ENCODE measurements at places on chromosomes 11 and 22.

DNA sequence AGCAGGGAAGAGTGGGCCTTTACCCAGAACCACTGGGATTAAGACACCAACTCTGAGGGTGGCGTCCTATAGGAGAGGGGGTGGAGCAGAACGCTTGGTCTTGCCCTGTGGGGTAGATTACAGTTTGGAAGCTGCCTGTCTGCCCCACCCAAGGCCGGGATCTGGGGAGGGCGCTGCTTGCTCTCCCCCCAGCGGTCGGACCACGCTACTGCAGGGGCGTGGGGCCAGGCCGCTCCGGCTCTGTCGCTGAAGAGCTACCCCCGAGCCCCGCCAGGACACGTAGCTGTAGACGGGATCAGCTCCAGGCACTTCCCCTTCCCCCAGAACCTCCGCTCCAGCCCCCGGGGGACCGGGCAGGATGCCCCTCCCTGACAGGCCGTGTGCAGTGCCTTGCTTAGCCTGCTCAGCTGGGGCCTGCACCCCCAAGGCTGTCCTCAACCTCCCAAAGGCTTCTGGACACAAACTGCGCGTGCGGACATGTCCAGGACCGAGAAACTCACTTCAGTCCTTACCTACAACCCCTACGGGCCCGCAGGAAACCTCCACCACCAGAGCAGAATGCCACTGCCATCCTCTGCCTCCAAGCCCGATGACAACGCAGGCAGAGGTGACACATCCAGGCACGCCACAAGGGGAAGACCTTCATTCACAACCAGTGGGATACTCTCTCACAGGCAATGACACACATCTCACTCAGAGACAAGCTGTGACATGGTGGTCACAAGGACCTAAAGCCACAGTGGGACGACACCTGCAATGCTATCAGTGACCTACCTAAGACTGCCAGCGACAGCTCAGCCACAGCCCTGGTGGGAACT, 3.6 kb downstream of the AHNAK start:
- no peak for DNase-seq

DNA sequence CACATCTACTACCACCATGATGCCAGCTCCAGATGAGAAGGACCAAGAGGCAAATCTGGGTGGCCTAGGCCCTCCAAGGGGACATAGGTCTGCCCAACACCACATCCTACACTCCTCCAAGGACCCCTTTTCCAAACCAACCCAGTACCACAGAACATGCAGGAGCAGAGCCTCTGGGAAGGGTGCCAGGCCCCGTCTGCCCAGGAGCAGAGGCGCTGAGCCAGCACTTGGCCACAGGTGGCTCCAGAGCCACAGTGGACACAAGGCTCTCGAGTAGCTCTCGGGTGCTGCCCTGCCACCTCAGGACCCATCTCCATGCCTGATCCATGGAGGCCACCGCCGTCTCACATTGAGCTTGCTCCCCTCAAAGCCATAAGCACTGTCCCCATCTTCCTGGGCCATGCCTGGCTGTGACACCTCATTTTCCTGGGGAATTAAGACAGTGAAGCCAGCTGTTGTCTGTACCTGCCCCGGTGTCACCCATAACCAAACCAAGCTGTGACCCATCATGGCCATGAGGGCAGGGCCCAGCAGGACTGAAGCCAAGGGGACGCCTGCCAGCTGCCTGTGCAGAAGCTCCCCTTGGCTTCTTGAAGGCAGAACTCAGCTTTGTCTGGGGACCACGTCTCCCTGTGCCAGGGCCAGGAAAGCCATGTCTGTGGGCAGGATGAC, 7.4 kb downstream of the MOB2 start:
- no peak for DNase-seq

GRCh38 chr11:125591649-125592304, 875 bp upstream of the STT3A start:
- DNase-seq: no peak

GRCh38 chr11:26780376-26781085, 58.7 kb upstream of the SLC5A12 start:
- no peak for DNase-seq

- DNase-seq: no peak
Measured at GRCh38 chr11:11563200-11563975, 58.4 kb downstream of the GALNT18 start.

- DNase-seq: no peak
Measured at GRCh38 chr11:62796281-62796680, 4.5 kb upstream of the TMEM223 start.

DNA sequence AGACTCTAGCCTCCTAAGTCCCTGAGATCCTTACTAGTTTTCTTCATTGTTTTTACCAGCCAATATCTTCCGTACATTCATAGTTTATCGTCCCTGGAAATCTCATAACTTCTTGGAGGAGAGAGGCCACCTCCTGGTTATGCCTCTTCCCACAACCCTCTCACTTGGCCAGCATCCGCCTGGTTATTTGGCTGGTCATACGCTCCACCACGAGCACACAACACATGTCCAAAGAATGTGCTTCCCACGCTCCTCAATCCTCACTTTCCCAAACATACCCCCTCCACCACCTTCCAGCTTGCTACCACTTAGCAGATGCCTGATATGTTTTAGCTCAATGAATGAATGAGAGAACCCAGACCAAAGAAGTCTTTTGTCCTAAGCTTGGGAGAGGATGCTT, 83.5 kb upstream of the EIF3D start:
- DNase-seq: no peak

DNA sequence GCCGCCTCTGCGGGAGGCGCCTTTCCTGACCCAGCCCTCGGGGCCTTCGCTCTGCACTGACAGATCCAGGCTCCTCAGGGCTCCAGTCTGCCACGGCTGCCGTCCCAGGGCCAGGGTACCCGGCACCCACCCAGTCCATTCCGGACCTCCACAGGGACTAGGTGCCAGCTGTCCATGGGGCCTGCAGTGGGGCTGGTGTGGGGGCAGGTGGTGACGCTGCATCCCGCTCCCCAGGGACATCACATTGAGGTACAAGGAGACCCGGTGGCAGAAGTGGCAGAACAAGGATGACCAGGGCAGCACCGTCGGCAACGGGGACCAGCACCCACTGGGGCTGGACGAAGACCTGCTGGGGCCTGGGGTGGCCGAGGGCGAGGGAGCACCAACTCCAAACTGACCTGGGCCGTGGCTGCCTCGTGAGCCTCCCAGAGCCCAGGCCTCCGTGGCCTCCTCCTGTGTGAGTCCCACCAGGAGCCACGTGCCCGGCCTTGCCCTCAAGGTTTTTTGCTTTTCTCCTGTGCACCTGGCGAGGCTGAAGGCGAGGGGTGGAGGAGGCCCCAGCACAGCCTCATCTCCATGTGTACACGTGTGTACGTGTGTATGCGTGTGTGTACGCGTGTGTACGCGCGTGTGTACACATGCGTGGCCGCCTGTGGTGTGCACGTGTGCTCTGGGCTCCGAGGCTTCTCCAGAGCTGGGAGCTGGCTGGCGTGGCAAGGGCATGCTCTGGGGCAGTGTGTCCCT, 16.7 kb downstream of the RNH1 start:
- DNase-seq: no peak

DNA sequence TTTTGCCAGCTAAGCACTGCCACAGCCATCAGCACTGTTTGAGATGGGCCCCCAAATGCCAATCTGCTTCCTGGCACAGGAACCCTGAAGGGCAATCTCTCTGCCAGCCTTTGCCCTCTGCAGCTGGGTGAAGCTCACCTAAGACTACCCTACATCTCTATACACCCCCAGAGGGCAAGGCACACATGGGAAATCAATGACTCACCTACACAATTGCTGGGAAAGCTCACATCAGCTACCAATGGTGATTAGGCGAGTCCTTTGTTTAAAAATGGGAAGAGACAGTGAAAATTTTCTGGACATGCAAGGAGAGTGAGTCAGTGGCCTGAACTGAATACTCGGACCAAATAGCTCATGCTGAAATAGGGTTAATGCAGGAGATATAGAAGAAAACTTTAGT, 12.6 kb upstream of the PRDM11 start:
- no peak for DNase-seq

DNA sequence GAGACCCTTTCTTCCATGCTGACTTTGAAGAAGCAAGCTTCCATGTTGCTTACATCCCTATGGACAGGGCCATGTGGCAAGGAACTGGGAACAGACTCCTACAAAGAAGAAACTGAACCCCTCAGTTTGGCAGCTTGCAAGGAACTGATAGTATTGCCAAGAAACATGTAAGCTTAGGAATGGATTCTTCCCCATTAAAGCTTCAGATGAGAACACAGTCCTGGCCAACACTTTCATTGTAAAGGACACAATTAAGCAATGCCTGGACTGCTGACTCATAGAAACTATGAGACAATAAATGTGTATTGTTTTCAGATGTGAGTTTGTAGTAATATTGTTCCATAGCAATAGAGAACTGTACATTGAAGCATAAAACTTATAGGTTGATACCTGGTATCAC, 82.4 kb downstream of the AASDHPPT start:
- no peak for DNase-seq

DNA sequence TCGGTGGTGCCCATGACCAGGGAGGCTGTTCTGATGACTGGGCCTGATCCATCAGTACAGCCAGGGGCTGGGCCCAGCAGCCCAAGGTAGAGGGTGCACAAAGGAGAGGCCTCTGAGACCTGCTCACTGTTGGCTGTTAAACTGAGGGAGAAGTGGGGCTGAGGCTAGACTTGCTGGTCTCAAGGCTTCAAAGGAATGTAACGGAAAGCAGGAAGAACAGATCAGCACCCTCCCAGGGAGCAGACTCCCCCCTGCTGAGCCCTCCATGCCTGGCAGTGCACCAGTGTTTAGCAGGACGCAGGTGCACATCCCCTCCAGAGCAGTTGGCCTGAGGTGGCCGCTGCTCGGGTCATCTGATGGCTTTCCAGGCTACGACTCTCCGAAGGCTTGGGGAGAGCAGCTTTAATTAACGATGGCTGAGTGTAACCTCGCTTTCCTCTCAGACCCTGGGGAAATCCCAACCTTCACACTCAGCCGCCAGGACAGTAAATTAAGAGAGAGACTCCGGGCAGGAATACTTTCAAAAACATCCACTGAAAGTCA, 255.7 kb upstream of the NARS2 start:
- DNase-seq: no peak

DNA sequence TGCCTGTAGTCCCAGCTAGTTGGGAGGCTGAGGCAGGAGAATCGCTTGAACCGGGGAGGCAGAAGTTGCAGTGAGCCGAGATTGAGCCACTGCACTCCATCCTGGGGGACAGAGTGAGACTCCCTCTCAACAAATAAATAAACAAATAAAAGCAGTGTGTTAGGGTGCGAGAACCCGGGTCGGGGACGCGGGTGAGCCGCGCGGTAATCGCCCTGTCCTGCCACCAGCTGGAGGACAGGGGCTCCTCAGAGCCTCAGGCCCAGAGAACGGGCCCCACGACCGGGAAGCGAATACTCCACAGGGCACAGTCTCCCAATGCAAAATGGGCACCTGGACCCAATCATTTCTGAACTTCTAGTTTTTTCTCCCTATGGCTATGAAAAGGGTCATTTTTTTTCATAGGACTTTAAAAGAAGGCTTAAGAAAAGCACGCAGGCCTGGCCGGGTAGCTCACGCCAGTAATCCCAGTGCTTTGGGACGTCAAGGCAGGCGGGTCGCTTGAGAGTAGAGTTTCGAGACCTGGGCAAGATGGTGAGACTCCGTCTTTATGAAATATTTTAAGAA, 744 bp upstream of the MCM5 start:
- no peak for DNase-seq

Data from NCI-H524 (cell line).